ENCODE measurements at places on chromosomes 6 and 20.

GRCh38 chr6:37897818-37898515, 78.4 kb downstream of the ZFAND3 start:
- no peak for DNase-seq

DNA sequence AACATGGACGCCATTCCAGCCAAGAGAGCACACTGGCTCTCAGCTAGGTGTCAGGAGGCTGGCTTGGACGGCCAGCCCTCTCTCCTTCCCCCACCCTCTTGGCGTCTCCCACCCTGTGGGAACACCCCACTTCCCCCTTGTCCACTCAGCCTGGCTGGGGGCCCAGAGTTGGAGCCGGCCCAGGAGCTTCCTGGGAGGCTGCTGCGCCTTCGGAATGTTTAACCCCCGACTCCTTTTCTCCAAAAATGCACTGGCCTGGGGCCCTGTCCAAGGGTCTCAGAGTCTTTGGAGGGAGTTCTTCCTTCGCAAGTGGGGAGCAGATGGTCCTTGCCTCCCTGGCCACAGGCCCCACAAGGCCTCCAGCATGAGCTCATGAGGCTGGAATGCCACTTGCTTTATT, 4.1 kb downstream of the ADAM33 start:
- no peak for DNase-seq

GRCh38 chr20:1618954-1619540, 762 bp downstream of the SIRPB1 start:
- no peak for DNase-seq

- DNase-seq, result no peak
Measured at GRCh38 chr6:119022796-119023195, 55.7 kb downstream of the FAM184A start.

GRCh38 chr6:135759831-135760230, 91.7 kb upstream of the PDE7B start:
- DNase-seq, result peak; percentile 66

DNA sequence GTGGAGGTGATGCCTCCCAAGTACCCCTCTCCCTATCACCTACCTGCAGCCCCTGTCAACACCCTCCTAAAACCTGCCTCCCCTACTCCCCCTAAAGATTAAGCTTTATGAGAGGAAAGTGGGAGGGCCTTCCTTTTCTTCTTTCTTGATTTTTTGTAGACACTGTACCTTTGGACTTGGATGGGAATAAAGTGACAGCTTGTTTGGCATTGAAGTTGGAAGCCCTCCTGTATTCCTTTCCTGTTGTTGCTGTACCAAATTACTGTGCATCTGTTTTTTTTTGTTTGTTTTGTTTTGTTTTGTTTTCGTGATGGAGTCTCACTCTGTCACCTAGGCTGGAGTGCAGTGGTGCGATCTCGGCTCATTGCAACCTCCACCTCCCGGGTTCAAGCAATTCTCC, 99.3 kb upstream of the NFATC2 start:
- DNase-seq, result no peak

DNA sequence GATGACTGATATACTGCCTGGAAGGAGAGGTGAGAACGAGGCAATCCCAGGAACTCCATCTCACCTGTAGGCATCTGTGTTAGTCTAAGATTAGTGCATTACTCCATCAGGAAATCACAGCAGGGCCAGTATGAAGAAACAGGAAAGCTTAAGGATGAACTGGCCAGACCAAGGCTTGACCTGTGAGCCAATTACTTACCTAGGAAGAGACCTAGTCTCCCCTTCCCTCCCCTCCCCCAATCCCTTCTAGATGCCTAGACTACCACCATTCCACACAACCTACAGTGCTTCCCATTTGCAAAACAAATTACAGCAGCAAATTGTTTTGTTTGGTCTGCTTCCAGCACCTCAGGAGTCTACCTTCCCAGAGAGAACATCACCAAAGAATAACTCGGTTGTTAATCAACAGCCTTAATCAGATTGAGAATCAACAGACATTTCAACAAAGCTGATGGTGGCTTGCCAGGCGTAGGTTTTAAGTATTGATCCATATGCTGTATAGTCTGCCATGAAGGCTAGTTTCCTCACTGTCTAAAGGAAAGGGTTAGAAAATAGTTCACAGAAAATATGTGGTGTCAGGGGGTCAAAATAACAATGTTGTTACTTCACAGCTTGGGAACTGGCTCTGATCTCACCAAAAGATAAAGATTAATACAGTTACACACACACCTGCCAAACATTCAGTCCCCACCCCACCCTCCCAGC, 10.1 kb downstream of the PKHD1 start:
- DNase-seq, result no peak

DNA sequence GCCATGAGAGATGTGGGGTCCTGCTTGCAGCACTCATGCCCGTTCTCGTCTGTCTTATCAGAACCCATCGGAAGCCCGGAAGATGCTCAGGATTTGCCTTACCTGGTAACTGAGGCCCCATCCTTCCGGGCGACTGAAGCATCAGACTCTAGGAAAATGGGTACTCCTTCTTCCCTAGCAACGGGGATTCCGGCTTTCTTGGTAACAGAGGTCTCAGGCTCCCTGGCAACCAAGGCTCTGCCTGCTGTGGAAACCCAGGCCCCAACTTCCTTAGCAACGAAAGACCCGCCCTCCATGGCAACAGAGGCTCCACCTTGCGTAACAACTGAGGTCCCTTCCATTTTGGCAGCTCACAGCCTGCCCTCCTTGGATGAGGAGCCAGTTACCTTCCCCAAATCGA, 8.3 kb downstream of the PI16 start:
- DNase-seq, result peak; percentile 46

GRCh38 chr6:29726571-29727194, 3.4 kb downstream of the HLA-F start:
- no peak for DNase-seq

GRCh38 chr6:1903780-1904465, 294.2 kb downstream of the FOXC1 start:
- no peak for DNase-seq

- peak; percentile 91 for DNase-seq
Measured at GRCh38 chr6:170152989-170153388, 137.9 kb downstream of the DLL1 start.
